ENCODE measurements at places on chromosomes 12 and 14. TPM values are rescaled to one million over a fixed set of nuclear protein-coding genes. Genes with fewer than 3 reads are reported as not detected.

LIN7A gene
- polyA plus RNA-seq: 9.2 TPM

MGP gene
- polyA plus RNA-seq: 841 TPM

C1R gene
- 201 TPM for polyA plus RNA-seq

LBHD2 gene
- polyA plus RNA-seq: not detected

PRIM1 gene
- polyA plus RNA-seq: 2.9 TPM

GLS2 gene
- polyA plus RNA-seq: 0.63 TPM

SPIC gene
- not detected for polyA plus RNA-seq

All from right cardiac atrium (tissue), 5 donors.